ENCODE measurements at places on chromosomes 16 and 17.

DNA sequence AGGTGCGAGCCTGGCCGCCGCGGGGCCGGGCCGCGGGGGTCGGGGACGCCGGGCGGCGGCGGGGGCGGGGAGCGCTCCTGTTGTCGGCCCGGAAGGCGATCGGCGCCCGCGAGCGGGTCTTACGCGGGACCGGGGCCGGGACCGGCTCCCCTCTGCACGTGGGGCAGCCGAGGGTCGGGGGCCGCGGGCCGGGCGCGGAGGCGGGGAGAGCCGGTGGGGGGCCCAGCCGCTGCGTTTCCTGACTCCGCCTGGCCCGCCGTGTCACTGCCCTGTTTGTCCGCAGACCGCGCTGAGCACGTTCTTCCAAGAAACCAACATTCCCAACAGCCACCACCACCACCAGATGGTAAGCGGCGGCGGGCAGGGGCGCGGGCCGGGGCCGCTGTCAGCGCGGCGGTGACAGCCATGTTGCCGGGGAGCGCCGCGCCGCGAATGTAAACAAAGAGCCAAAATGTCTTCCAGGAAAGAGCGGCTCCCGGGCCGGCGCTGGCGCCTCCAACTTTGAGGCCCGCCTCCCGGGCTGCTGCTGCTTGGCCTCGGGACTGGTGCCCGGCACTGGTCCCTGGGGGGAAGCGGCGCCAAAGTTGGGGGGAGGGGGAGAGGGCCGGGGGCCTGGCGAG lies 586 bp downstream of the UBALD2 start:
- DNase-seq: peak; percentile 54

GRCh38 chr17:49633762-49634484 lies 44.0 kb downstream of the SPOP start:
- DNase-seq: no peak

DNA sequence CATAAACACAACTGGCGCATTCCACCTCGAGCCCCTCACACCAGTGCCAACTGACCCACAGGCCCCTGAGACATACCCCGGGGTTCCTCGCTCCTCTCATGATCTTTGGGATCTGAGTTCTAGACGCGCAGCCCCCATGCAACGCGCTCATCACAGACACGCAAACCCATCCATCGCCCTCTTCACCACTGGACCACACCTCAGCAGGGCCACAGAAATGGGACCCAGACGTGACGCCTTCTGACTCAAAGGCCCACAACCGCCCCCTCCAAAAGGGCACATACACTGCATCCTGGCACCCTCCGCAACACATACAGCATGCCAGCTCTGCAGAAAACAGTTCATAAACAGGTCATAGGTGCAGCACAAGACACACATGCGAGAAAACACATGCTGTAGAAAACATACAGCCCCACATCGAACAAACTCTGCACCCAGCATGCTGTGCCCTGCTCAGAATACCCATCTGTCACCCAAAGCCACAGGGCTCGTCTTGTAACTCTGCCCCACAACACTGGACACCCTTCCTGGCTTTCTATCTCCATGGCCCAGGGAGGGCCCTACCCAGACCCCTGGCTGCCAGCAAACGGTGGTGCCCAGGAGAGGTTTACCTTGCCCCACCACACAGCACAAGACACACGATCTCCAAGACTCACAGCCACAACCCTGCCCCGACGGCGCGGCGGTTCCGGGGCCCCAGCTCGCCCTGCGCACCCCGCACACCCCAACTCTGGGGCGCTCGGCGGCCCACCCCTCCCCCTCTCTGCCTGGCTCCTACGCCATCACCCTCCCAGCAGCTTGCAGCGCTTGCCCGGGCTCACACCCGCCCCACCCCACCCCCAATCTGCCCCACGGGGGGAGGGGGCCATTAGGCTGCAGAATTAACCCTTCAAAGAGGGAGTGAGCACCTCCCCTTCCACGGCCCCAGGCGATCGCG lies 887 bp downstream of the ZBTB4 start:
- peak; percentile 38 for DNase-seq

DNA sequence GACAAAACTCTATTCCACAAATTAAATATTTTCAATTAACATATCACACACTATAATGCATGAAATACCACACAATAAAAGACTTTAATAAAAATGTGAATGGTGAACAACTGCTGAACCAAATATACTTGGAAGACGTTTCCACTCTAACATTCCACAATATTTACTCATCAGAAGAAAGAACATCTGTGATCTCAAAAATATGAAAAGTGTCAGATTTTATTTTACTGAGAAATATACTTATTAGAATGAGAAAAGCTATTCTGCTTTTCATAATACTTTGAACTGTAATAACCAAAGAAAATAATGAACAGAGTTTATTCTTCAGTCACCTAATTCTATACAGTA lies 181.8 kb upstream of the AXIN2 start:
- DNase-seq: peak; percentile 69

GRCh38 chr16:66419527-66419926 lies 7.6 kb upstream of the BEAN1 start:
- DNase-seq: no peak

DNA sequence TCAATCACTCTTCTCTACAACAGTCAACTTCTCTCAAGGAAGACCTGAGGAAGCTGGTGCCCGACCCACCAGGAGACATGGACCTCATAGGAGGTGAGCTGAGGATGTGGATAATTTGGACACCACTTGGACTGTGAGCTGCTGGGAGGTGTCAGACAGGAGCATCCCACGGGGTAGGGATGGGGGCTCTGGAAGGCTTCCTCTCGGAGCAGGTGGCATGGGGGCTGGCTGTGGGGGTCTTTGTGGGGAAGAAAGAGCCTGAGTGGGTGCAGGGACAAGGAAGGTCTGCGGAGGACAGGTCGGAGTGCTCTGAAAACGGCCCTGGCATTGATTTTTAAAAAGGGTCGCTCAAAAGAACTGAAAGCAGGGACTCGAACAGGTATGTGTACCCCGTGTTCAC lies 64.0 kb downstream of the TBC1D16 start:
- no peak for DNase-seq

DNA sequence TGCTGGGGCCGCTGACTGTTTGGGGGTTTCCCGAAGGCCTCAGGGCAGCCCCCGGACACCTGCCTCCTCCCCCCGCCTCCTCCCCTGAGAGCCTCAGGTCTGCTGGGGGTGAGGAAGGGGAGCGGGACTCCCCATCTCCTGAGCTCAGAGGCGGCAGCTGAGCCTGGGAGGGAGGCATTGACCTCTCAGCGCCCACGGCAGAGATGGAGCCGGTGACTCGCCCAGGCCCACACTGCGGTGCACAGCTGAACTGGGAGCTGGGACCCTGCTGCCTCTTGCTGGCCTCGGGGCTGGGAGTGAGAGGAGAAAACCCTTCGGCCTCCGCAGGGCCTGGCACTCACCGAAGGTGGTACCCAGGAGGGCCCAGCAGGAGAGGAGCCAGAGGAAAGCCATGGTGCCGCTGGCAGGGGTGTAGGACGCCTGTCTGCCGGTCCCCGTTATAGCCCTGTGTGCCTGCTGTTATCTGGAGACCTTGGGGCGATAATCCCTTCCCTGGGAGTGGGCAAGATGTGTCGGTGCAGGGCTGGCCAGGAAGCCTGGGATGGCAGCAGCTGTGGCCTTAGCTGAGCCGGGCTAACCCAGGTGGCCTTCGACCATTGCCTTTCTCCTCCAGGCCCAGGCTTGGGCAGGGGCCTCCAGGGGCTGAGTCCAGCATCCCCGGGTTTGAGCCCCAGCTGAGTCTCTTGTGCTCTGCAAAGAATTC lies at the start of gene CTRB2:
CTRB2 (minus strand) TSS at position 413 of the 703 bp plus-strand sequence; CDS start at position 393, 20 bp downstream.
- no peak for DNase-seq

DNA sequence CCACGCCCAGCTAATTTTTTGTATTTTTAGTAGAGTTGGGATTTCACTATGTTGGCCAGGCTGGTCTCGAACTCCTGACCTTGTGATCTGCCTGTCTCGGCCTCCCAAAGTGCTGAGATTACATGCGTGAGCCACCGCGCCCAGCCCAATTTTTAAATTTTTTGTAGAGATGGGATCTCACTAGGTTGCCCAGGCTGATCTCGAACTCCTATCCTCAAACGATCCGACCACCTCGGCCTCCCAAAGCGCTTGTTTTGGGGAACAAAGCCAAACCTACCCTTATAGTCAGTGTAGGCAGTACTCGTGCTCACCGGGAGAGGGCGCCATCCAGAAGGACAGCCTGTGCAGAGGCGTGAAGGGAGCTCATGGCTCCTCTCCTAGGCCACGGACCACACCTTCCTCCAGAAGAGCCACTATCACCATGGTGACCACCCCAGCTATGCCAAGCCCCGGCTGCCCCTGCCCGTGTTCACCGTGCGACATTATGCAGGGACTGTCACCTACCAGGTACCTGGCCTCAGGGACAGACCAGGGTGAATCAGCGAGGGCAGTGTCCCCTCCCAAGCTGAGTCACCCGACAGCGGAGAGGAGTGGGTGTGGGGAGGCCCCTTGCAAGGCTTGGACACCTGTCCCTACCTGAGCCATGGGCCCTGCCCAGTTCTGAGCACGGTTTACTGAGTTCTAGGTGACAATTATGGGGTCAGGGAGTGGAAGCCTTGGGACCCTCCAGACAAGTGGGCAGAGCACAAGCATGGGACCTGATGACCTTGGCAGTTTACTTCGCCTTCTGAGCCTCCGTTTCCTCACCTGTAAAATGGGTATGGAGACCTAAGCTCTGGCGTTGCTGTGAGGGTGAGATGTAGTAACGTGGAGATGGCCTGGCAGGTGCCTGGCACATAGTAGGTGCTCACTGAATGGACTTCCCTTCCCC lies 13.7 kb downstream of the MYO15B start:
- DNase-seq: peak; percentile 29

DNA sequence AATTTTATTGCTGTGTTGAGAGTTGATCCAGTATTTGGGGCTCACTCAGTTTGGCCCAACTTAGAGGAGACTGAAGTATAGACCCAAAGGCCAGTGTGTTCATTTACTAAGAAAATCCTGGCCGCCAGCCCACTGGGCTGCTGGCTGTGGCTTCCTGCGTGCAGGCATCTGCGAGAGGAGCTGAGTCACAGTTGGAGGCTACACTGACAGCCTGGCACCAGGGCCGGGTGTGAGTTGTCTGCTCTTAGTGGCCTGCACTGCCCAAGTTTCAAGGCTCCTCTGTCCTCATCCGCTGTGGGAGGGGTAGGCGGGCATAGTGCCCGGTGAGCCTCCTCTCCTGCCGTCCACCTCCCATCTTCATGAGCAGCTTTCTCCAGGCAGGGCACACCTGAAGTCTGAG lies 54.2 kb downstream of the PLD6 start:
- peak; percentile 95 for DNase-seq

- DNase-seq: no peak
Measured at GRCh38 chr17:76159157-76159556, 18.1 kb upstream of the FOXJ1 start.

- DNase-seq: no peak
Measured at GRCh38 chr17:59479141-59479540, 86.3 kb upstream of the DHX40 start.

GRCh38 chr17:82060614-82061013 lies 5.0 kb downstream of the DUS1L start:
- DNase-seq: no peak

GRCh38 chr17:44279346-44279665 lies 11.4 kb upstream of the SLC4A1 start:
- DNase-seq: no peak

GRCh38 chr16:35735403-35736251 lies 2276.2 kb downstream of the TP53TG3F start:
- no peak for DNase-seq

DNA sequence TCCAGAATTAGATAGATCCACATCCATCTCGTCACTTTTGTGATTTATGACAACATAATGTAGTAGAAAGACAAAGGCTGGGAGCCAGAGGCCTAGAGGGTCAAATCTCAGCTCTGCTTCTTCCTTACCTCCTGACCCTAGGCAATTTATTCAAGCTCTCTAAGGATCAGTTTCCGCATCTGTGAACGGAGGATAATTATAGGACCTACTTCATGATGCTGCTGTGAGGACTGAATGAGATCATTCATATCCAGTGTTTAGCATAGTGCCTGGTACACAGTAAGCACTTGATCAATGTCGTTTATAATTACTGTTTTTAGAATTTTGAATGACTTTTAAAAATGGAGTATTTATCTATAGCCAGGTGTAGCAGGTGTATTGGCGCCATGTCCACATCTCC lies 128.4 kb downstream of the SHISA9 start:
- DNase-seq: no peak

GRCh38 chr16:69179328-69180010 lies 7.5 kb upstream of the SNTB2 start:
- peak; percentile 76 for DNase-seq

DNA sequence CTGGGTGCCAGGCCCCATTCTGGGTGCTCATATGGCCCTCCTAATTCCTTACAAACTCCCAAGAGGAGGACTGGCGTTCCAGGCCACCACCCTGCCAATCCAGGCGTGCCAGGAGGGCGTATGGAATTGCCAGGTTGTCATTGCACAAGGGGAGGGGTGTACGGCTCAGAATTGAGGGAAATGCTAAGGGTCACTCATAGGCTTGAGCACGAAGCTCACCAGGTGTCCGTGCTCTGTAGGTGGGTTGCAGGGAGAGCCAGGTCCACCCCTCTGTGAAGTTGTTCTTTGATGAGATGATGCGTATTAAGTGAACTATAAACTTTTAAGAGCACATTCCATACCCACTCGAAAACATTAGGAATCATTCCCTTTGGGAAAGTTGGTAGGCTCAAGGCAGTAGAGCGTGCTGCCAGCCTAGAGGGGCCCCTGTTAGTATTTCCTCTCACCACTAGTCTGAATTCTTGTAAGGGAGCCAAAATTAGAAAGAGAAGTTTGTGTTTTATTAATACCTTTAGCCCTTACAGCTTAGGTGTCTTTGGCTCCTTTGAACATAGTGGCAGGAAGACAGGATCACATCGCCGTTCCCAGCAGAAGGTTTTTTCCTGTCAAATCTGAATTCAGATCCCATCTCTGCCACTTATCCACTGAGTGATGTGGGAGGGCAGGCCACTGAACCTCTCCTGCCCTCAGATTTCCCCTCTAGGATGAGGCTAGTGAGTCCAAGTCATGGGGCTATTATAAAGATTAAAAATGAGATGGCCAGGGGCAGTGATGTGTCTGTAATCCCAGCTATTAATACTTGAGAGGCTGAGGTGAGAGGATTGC lies 38.7 kb upstream of the NFAT5 start:
- no peak for DNase-seq

DNA sequence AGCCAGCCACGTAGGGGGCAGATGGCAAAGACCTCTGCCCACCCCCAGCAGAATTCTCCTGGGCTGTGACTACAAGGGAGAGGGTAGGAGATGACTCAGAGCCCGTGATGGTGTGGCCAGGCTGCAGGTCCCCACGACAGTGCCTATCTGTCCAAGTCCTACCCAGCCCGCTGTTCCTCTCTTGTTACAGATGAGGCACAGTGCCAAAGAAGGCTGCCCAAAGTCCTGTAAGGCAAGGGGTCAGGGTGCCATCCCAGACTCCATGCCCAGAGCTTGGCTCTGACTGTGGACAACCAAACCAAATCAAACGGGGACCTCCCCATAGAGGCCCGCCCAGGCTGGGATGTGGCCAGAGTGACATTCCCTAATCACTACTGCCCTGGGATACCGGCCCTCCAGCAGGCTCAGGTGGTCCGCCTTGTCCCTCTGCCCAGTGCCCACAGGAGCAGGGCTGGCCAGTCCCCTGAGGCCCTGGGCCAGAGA lies 12.6 kb upstream of the BCAR1 start:
- peak; percentile 59 for DNase-seq
